ENCODE measurements at places on chromosomes 5 and 9.

GRCh38 chr5:35248843-35249780 is 18.8 kb upstream of the PRLR start:
- no peak for DNase-seq

DNA sequence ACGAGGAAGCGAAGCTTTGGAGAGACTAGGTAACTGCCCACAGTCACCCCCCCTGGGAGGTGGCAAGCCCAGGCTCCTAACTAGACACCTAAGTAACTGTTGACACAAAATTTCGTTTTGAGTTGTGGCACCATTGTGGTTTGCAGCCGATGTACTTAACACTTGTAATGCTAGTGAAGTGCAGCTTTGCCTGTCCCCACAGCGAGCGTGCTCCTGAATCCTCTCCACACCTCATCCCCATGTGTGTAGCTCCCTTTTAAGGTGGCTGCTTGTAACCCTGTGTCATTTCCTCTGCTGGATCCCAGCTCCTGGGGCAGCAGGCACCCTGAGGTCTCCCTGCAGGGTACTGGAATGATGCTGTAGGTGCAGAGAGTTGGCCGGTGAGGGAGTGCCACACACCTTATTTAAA is 114.9 kb downstream of the TRIO start:
- no peak for DNase-seq

- DNase-seq, result no peak
Observed at GRCh38 chr5:96716007-96716406, 53.8 kb downstream of the CAST start.

- no peak for DNase-seq
Observed at GRCh38 chr5:141485321-141486055, 658 bp downstream of the PCDHGC4 start.

DNA sequence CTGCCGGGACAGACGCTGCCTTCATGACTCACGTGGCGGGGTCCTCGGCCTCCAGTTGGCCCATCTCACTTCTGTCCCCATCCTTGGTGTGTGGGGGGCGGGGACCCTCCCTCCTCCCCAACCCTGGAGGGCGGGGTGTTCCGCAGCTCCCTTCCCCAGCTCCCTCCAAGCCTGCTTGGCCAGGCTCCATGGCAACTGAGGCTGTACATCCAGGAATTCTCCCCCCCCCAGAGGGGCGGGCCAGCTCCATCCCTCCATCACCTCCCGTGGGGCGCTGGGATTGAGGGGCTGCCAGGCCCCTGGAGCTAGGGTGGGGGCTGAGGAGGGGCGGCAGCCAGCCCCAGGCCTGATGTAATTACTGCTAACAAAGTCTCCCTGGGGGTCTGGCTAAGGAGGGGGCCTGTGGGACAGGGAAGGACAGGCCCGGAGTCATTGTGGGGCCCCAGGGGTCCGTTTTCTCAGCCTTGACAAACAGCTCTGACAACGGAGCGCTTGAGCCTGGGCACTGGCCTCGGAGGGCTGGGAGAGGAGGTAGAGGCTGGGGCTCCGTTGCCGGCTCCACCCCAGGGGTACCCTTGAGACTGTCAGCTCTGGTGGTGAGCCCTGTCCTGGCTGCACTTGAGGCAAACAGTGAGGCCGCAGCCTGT is 8.0 kb downstream of the DIPK1B start:
- DNase-seq, result no peak

- DNase-seq, result peak; percentile 78
Observed at GRCh38 chr5:81755320-81755719, 4.4 kb upstream of the SSBP2 start.

DNA sequence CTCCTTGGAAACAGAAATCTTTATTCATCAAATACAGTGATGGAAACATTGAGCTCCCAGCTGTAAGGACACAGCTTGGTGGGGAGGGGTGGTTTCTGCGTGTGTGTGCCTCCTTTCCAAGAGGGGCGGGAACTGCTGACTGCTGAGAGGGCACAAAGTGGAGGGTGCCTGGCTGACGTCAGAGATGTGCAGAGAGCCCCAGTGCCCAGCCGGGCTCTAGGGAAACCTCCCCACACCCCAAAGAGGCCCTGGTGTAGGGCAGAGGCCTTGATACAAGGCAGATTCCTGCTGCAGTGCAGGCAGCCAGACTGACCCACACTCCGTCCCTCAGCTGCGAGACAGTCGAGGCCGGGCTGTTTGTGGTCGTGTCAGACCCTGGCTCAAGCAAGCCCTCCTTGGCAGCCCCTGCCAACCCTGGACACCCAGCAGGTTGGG is 191.0 kb downstream of the CACNA1B start:
- no peak for DNase-seq

GRCh38 chr5:110329955-110330525 is 396.4 kb downstream of the TMEM232 start:
- DNase-seq, result no peak

DNA sequence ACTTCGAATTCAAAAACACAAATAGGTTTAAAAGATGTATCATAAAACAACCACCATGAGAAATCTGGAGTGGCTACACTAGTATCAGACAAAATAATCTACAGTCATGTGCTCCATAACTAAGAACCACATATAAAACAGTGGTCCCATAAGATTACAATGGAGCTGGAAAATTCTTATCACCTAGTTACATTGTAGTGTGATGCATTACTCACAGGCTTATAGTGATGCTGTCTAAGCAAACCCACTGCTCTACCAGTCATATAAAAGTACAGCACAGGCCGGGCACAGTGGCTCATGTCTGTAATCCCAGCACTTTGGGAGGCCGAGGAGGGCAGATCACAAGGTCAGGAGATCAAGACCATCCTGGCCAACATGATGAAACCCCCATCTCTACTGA is 160.1 kb downstream of the ROR2 start:
- no peak for DNase-seq

DNA sequence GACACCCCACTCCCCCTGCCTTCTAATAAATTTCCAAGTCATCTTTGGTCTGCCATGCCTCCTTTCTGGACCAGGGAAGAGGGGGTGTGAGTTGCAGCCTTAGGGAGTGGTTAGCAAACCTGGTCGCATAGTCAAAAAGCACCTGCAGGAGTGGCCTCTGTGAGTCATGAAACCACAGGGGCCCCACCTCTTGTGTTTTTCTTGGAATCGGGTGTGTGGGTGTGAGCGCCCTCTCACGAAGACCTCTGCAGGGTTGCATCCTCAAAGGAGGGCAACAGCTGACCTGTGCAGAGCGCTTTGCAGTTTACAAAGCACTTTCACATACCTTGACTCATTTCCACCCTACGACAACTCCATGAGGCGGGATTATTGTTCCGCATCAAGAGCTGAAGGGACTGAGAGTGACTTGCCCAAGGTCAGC is 36.8 kb upstream of the TEX48 start:
- DNase-seq, result no peak

- no peak for DNase-seq
Observed at GRCh38 chr5:81146031-81146430, 87.1 kb upstream of the CKMT2 start.

GRCh38 chr5:76576450-76576849 is 46.8 kb downstream of the F2RL2 start:
- DNase-seq, result no peak

DNA sequence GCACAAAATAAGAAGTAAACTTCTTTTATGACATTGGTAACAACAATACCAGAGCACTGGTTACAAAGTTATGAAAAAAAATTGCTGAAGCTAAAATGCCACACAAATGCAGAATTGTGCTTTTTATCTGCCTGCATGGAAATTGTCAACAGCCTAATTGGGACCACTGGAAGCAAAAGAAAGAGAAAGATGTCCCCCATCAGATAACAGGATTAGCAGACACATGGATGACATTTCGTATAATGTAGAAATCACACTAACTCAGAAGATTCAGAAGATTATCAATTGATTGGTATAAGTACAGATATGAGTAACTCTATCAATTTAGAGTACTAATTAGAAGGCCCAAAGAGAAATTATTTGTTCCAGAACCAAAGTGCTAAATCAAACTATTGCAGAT is 19.1 kb upstream of the FRMD3 start:
- DNase-seq, result no peak

DNA sequence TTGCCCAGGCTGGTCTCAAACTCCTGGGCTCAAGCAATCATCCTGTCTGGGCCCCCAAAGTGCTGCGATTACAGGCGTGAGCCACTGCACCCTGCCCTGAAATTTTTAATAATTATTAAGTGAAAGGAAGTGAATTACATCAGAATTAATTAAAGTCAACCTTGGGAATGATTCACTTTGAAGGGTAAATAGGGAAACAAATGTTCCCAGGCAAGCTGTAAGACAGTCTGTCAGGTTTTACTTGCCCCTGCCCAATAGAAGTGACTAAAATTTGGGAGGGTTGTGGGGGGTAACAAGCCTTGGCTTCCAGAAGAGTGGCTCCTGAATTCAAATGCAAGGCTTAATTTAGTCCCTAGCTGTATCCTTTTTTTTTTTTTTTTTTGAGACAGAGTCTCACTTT is 1.3 kb upstream of the LIX1 start:
- DNase-seq, result no peak

DNA sequence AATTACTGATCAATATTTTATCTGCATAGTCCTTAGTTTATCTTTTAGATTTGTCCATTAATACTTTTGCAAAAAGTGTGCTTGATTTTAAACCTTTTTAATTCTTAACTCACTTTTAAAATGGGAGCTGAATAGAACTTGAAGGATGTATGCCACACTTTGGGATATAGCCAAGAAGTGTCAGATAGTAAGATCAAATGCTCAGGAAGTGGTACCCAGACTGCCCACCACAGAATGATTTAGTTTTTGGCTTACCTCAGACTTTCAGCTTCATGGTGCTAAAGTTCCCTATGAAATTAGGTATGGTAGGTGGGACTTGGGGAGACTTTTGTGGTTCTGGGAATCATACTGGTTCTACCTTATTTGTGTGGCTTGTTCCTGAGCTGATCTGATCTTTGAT is 14.7 kb downstream of the FOCAD start:
- DNase-seq, result no peak

DNA sequence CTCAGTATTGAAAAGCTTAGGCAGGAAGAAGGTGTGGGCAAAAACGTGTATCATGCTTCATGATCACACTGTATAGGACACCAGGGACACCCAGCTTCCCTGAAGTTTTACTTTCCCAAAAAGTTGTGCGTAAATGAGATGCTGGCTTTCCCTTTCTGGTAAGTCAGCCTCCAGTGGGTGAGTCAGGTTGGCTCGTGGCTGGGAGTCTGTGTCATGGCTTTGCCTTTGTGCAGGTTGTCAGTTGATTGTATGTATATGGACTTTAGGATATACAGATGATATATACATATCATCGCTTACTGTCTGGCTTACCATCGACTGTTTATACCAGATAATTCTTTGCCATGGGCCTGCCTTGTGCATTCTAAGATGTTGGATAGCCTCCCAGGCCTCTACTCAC is 34.2 kb downstream of the ADRB2 start:
- no peak for DNase-seq

DNA sequence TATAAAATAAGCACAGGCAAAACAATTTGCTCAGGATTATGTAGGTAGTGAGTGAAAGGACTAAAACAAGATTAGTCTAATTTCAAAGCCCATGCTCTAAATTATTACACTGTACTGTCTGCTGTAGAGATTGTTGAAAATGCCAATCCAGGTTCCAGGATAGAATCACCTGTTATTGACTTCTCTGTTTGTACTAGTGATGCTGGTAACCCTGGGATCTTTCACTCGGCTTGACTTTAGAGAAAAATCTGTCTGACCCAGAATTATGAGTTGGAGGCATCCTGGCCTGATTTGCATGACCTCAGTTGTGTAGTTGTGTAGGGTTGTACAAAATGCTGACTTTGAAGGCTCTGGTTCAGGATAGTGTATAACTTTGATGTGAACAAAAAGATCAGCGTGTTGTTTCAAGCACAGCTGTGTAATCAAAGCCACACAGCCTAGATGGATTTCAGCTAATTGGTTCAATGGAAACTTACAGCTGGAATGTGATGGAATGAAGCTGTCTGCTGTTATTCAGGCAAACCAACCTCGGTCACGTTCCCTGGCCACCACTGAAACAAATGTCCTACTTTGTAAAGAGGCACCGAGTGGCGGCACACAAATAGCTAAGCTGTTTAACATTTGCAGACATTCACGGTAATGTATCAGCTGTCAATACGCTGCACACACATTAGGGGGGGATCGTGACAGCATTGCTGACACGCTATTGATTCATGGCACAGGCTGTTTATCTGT is 340.3 kb downstream of the KCTD16 start:
- no peak for DNase-seq

DNA sequence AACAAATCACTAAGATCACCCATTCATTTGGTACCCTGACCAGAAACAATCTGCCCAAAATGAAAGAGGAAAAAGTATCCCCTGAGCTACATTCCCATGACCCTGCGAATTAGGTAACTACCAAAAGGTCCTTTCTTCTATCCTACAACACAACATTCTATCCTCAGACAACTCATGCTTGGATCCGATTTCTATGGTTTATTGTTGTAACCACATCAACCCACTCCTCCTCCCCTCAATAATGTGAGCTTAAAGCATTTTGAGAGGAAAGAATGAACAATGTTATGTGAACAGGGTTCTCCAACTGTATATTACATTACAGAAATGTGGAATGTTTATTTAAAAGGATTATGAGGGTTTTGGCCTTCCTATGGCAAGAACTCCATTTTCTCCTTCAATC is 4.0 kb downstream of the SLC35D2 start:
- DNase-seq, result no peak

DNA sequence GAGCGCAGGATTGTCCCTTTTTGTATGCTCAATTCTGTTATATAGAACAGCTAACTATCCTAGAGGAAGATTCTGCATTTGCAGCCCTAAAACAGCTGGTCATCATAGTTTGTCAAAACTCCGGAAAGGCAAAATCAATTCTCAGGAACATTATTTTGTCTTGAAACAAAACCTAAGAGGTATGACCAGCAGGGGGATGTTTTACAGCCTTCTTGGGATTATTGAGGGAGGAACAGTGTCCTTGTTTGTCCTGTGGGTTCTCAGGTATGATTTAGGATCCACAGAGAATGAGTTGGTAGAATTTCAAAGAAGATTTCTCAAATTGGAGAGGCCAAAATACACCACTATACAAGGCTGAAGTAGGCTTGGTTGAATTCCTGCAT is 136.4 kb downstream of the ZSWIM6 start:
- no peak for DNase-seq

DNA sequence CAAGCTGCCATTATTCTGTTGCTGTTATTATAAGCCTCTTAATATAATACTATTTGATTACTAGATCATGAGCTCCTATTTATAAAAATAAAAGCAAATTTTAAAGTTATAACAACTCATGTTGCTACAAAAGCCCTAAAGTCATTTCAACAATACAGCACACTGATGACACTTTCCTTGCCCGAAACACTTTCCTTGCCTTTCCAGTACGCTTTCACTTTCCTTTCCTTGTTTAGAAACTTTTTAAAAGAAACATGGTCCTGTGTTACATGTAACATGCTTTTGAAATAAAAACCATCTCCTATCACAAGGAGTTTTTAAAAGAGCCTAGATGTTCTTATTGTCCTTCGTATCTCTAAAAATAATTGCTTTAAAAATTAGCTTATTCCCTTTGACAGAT is 688.4 kb downstream of the PTPRD start:
- DNase-seq, result no peak

GRCh38 chr9:105963343-105964099 is 269.2 kb downstream of the TMEM38B start:
- no peak for DNase-seq

DNA sequence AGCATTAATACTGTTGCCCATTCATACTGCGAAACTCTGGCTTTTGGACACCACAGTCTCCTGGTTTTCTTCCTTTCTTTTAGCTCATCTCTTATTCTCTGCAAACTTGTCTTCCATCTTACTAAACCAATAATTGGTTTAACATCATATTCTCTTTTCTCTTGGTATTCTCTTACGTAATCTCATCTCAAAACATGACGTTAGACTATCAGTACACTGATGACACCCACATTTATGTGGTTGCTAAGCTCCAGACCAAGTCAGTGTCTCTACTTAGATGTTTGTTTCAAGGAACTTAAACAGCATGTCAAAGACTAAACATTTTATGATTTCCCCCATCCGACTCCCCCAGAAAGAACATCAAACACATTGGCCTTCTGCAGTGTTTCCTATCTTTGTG is 2.1 kb downstream of the PRRC1 start:
- DNase-seq, result no peak
